ENCODE measurements at places on chromosomes 4 and X.

- H3K27me3 ChIP-seq = peaks cover 5% of the 10 kb centered on the region
- H3K27ac ChIP-seq = no peak overlapping the region
- H3K4me3 ChIP-seq = no peak overlapping the region
- DNase-seq = no peak
- no peaks in the 10 kb centered on the region for H3K4me1 ChIP-seq
Observed at GRCh38 chrX:9794495-9794894, 8.3 kb downstream of the SHROOM2 start.

- no peak overlapping the region for H3K4me3 ChIP-seq
- H3K4me1 ChIP-seq = no peaks in the 10 kb centered on the region
- DNase-seq = no peak
- no peaks in the 10 kb centered on the region for H3K27me3 ChIP-seq
Observed at GRCh38 chr4:172830295-172830764, 338.3 kb upstream of the GALNT7 start.

DNA sequence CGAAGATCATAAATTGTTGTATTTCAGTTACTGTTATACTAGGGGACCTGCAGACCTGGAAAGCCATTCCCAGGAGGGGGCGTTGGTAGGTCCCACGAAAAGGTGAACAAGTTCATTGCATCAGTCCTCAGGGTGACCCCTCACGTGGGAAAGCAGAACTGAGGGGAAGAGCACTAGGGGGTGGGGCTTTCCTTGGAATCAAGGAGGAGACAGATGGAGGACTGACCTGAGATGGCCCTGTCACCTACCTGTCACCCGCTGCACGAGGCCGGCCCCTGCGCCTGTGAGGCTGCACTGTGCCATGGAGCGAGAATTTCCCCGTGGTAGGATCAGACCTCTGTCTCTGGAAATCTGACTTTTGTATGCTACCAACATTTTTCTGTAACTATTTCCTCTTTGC lies 41.8 kb upstream of the CLDN24 start:
- peaks cover 2% of the 10 kb centered on the region for H3K27me3 ChIP-seq
- no peak for DNase-seq
- H3K36me3 ChIP-seq = no peaks in the 10 kb centered on the region
- H3K27ac ChIP-seq = no peak overlapping the region
- no peak overlapping the region for H3K4me3 ChIP-seq

- H3K27ac ChIP-seq = no peak overlapping the region
- no peak overlapping the region for H3K4me3 ChIP-seq
- no peaks in the 10 kb centered on the region for H3K4me1 ChIP-seq
- H3K36me3 ChIP-seq = no peaks in the 10 kb centered on the region
- no peak for DNase-seq
Observed at GRCh38 chr4:7354927-7355326, 79.8 kb downstream of the PSAPL1 start.

- no peaks in the 10 kb centered on the region for H3K4me1 ChIP-seq
- no peak for DNase-seq
- no peak overlapping the region for H3K27ac ChIP-seq
- no peaks in the 10 kb centered on the region for H3K36me3 ChIP-seq
- no peaks in the 10 kb centered on the region for H3K27me3 ChIP-seq
- H3K4me3 ChIP-seq = no peak overlapping the region
Observed at GRCh38 chr4:174066611-174067205, 216.8 kb downstream of the FBXO8 start.

DNA sequence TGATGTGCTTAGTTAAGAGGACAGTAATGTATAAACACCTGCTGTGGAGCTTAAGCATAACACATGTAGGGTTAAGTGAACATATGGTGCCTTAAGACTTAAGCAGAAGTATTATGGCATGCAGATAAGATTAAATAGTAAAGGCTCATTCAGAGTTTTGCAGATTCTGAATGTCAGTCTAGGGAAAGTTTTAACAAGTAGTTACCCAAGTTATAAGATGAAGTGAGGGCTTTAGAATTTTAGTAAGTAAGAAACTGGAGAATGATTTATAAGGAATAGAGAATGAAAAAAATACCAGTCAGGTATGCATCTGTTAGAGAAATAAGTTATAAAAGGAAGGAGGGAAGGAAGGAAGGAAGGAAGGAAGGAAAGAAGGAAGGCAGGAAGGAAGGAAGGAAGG lies 902.1 kb downstream of the TRAM1L1 start:
- DNase-seq = no peak
- no peak overlapping the region for H3K27ac ChIP-seq
- no peaks in the 10 kb centered on the region for H3K27me3 ChIP-seq
- H3K4me1 ChIP-seq = no peaks in the 10 kb centered on the region
